ENCODE measurements at places on chromosomes 12 and 14. TPM values are rescaled to one million over a fixed set of nuclear protein-coding genes. Genes with fewer than 3 reads are reported as not detected.

The IFT43 gene
- 35.2 TPM for total RNA-seq

GRCh38 chr14:31660191-31660590 lies 99.0 kb downstream of the NUBPL start:
- no peaks in the 10 kb centered on the region for H3K36me3 ChIP-seq
- H3K4me1 ChIP-seq = no peaks in the 10 kb centered on the region
- no peak overlapping the region for H3K4me3 ChIP-seq
- no peak overlapping the region for H3K27ac ChIP-seq

GRCh38 chr12:77239617-77240016 lies 174.2 kb upstream of the E2F7 start:
- no peak overlapping the region for H3K27ac ChIP-seq
- H3K4me3 ChIP-seq = no peak overlapping the region
- no peaks in the 10 kb centered on the region for H3K36me3 ChIP-seq
- no peak for DNase-seq
- H3K4me1 ChIP-seq = no peaks in the 10 kb centered on the region
- no peaks in the 10 kb centered on the region for H3K27me3 ChIP-seq

DNA sequence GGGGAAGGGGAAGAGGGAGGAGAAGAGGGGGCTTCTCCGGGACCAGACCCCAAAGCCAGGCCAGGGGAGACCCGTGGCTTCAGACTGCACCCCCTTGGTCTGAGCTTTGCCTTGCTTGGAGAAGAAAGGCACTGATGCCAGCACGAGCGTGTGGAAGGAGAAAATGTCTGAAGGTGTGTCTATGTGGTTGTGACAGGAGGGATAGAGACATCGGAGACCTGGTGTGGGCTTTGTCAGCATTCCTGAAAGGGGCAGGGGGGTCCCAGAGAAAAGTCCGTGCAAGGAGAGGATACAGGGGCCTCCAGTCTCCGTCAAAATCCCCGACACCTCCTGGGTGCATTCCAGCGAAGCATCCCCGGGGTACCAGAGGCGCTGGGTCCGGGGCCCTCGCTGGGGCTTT lies 139.0 kb upstream of the LHX5 start:
- H3K4me3 ChIP-seq = no peak overlapping the region
- H3K36me3 ChIP-seq = no peaks in the 10 kb centered on the region
- no peaks in the 10 kb centered on the region for H3K4me1 ChIP-seq
